ENCODE measurements at places on chromosomes 1 and 21.

GRCh38 chr1:26697978-26698849, 2.4 kb downstream of the ARID1A start:
- DNase-seq = peak; percentile 97

- no peak for DNase-seq
Observed at GRCh38 chr1:234507089-234507488, 28.1 kb upstream of the TARBP1 start.

DNA sequence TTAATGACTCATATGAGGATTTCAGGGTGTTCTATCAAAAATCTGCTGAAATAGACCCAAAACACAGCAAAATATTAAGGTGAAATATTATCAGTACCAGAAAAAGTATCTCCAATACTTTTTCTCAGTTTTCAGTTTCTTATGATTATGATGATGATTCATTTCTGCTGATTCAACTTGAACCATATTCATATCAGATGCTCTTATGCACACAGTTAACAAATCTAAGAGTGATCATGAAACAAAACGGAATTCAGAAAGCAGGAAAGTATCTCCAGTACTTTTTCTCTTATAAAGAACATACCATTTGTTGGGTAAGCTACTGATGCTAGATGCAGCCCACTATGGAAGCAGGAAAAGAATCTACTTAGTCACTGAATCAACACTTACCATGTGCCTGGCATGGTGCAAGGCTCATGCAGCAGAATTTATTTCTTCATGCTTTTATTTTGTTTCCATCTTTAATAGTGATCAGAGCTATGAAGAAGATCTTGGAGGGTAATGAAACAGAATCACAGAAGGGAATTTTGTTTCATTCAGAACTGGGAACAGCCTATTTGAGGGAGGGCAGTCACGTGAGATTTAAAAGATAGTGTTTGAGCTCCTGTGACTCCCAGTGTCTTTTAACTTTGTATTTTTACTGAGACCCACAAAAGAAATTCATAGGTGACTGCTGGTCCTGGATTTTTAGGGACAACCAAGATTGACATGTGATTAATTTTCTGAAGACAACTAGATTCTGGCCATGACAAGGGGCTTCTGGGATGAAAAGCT, 480.6 kb downstream of the SETD4 start:
- DNase-seq = no peak

DNA sequence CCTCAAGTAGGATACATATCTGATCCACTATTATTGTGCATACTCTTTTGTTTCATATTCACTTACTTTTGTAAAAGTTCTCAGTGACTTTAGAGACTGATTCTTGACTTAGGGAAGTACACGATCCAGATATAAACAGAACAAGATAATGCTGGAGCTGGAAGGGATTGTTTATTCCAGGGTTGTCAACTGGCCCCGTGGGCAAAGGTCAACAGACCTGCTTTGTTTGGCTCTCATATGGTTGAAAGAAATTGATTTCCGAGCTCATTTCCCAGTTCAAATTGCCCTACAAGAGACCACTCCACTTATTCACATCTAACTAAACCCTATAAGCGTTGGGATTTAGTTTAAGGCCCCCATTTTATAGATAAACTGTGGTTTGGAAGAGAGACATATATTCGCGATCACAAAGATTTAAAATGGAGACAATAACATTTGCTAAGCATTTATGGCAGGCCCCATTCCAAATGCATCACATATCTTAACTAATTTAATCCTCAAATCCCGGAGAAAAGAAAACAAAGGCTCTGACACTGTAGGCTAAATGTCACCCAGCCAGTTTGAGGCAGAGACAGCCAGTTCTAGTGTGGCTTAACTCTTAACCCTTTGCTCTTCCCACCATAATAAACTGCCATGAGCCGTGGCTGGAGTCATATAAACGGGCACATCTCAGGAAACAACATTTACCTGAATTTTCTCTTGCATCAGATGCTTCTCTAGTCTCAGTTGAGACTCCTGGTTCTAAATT, 20.6 kb downstream of the REG4 start:
- no peak for DNase-seq

DNA sequence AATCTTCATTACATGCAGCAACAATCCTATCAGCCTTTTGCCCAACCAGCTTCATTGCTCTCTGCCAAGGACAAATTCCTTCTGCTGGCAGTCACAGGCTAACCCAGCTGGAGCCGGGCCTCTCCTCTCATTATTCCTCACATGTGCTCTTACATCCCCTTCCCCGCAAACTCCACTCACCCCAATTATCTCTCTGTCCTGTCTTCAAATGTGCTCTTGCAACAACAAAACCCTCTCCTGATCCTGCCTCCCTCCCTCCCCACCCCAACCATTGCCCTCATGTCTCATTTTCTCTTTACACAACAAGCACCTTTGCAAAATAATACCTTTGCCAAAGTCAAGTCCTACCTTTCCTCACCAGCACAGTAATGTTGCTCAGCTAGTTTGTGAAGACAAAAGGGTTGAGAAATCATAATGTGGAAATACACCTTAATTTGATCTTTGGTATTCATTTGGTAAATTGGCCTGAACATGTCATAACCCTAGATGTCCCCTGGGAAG, 36.0 kb upstream of the DHCR24 start:
- no peak for DNase-seq

DNA sequence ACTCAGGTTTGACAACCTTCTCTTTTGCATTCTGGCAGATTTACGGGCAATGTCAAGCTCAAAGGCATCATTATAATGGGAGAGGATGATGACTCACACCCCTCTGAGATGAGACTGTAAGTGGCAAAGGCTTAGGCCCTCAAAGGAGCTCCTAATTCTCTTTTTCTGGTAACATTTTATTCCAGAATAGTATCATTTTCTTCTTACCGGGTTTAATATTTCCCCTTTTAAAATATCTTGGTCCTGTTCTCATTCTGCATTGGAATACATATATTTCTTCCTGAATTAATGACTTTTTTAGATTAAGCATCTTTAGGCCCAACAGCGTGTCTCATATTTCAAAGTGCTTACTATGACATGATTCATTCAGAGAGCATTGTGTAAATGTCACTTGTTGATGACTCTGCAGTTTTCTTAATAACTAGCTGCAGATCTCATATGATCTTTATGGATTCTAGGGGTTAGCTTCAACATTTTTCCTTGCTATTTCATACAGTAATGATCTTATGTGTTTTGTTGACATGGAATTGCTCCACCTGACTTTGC, 1.7 kb downstream of the PITHD1 start:
- DNase-seq = no peak

GRCh38 chr1:34500451-34500850, 254.4 kb upstream of the GJB5 start:
- no peak for DNase-seq

- peak; percentile 60 for DNase-seq
Observed at GRCh38 chr1:210232511-210233215, at the start of gene SERTAD4. Gene SERTAD4, plus strand, starts transcription at chr1:210232796. Its CDS starts 5,165 bp downstream, at chr1:210237961.

GRCh38 chr1:26225033-26225831, 8.8 kb upstream of the CEP85 start:
- DNase-seq = peak; percentile 50

DNA sequence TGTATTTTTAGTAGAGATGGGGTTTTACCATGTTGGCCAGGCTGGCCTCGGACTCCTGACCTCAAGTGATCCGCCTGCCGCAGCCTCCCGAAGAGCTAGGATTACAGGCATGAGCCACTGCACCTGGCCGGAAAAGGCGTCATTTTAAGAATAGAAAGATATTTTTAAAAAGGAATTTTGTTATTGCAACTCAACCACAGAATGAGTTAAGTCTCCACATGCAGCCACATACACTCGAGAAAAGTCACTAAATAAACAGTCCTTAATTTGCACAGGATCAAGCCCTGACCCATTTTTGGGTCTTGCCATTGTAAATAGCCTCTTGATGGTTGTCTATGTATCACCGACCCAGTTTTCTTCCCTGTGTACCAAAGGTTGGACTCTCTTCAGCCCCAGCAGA, 85.5 kb downstream of the FBXO2 start:
- DNase-seq = no peak

GRCh38 chr1:197808880-197809279, 33.6 kb upstream of the DENND1B start:
- no peak for DNase-seq

GRCh38 chr1:58989845-58990244, 206.0 kb upstream of the JUN start:
- DNase-seq = no peak

DNA sequence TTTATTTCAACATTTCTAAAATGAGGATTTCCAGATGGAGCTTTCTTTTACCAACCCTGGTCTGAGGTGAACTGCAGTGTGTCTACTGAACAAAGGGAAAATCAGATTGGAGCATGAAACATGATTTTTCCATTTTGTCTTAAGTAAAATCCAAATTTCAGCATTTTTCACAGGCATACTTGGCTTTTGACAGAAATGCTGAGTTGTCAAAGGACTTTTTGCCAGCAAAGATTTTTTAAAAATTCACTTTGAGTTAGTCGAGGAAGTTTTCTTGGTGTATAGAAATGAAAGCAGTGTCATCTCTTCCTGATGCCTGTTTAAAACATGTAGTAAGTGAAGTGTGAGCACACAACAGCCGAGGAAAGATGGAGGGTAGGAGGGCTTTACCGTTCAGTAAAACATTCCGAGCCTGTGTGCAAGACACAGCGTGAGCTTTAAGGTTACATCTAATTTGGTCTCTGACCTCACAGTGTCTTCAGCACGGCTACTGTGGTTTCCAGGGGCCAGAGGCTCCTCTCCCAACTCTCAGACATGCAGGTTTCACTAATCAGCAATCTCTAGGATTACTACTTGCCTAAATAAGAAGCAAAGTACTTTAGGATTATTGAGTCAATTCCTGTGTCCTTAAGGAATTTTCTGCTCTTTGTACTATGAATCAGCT, 45.9 kb downstream of the SAMD13 start:
- no peak for DNase-seq
